Omental fat pad (tissue), 4 donors: ENCODE measurements at places on chromosomes 1 and 21. TPM values are rescaled to one million over a fixed set of nuclear protein-coding genes. Genes with fewer than 3 reads are reported as not detected.

The CD53 gene
- total RNA-seq: 204 TPM

The IL10 gene
- 10.9 TPM for total RNA-seq

The HLX gene
- total RNA-seq: 26.5 TPM

The ATP6V1G3 gene
- not detected for total RNA-seq

The FABP3 gene
- total RNA-seq: 4.9 TPM

The CHIT1 gene
- total RNA-seq: 17.7 TPM

The LY9 gene
- 0.95 TPM for total RNA-seq

The NBPF4 gene
- total RNA-seq: not detected

The FCMR gene
- total RNA-seq: 9.5 TPM

The TTC22 gene
- total RNA-seq: 1.1 TPM

The SPRR2A gene
- not detected for total RNA-seq

The ANGEL2 gene
- 44.4 TPM for total RNA-seq

The VN1R5 gene
- not detected for total RNA-seq

The OR6N1 gene
- not detected for total RNA-seq

The SPRR2G gene
- not detected for total RNA-seq

The KCNQ4 gene
- total RNA-seq: 0.88 TPM

The FCRL4 gene
- not detected for total RNA-seq

The KCND3 gene
- total RNA-seq: 11.7 TPM

The PTGFR gene
- total RNA-seq: 13.6 TPM

The LRRC8B gene
- total RNA-seq: 9.8 TPM

The RHCE gene
- not detected for total RNA-seq

The GSTM1 gene
- not detected for total RNA-seq

The ADAMTS1 gene
- 338 TPM for total RNA-seq

The CGN gene
- total RNA-seq: 44.6 TPM

The SFPQ gene
- 270 TPM for total RNA-seq

The SYCP1 gene
- total RNA-seq: 0.56 TPM

The CYP4A22 gene
- total RNA-seq: 1.0 TPM

The FAM43B gene
- 0.93 TPM for total RNA-seq

The ORC1 gene
- 0.25 TPM for total RNA-seq

The TRIM58 gene
- 9.5 TPM for total RNA-seq
